ENCODE measurements at places on chromosomes 6 and 20. TPM values are rescaled to one million over a fixed set of nuclear protein-coding genes. Genes with fewer than 3 reads are reported as not detected.

FAM110A gene
- total RNA-seq: 11.0 TPM

PRND gene
- total RNA-seq: not detected

DNA sequence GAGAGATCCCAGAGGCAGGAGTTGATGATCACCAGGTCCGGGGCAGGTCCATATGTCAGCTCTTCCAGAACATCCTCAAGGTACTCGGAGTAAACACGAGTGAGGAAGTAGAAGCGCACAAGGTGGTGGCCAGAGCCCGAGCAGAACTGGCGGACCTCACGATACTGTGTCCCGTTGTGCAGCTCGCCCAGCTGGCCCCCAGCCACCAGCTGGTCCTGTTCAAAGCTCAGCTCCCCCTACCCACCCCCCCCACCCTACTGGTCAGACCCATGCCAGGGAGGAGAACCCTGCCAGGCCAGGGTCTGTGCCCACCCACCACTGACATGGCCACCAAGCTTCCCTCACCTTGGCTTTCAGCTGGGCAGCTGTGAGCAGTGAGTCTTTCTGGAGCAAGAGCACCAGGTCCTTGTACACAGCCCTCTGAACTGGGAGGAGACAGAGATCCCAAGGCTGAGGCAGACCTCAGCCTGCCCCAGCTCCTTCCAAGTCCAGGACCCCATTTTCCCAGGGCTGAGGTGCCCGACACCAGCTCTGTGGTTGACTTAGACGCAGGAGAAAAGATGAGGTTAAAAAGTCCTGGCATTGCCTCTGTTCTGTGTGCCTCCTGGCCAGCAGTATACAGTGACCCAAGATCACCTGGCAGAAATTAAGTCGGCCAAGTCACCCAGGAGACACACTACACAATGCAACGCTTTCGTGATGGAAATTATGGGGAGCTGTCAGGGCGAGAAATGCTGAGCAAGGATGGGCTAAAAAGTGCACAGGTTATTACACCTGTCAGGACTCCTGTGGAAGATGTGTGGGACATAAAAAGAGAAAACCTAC, 1.4 kb downstream of the PCED1A start:
- peak overlapping the region; percentile 67 for H3K27ac ChIP-seq
- peaks cover 28% of the 10 kb centered on the region for H3K4me1 ChIP-seq
- H3K36me3 ChIP-seq: peaks cover 13% of the 10 kb centered on the region
- H3K4me3 ChIP-seq: peak overlapping the region; percentile 80

LKAAEAR1 gene
- 0.31 TPM for total RNA-seq
